ENCODE measurements at places on chromosomes 2 and 18.

GRCh38 chr18:68083131-68083530, 566.6 kb upstream of the DSEL start:
- no peak for DNase-seq

GRCh38 chr2:175837046-175837445, 165.0 kb downstream of the LNPK start:
- DNase-seq, result no peak

- no peak for DNase-seq
Measured at GRCh38 chr2:205802065-205802464, 119.8 kb downstream of the NRP2 start.

GRCh38 chr2:17800693-17801458, 15.4 kb upstream of the MSGN1 start:
- DNase-seq, result no peak

DNA sequence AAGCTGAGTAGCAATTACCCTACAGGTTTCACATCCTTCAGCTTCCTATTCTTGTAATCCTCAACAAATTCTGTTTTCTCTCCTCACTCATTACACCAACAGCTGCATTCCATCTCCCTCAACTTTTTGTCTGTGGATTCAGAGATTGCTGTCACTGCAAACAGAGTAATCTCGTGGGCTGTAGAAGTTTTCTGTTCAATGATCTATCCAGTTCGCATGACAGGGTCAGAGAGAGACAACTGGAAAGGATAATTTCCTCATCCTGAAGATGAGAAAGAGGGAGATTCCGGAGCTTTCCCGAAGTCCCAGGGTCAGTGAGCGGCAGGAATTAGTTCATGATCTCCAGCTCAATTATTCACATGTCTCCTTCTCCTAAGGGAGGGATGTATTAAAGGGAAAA, 75.7 kb downstream of the MYO5B start:
- DNase-seq, result no peak

- DNase-seq, result no peak
Measured at GRCh38 chr18:35736696-35737095, 155.2 kb downstream of the GALNT1 start.

- DNase-seq, result no peak
Measured at GRCh38 chr2:239372835-239373234, 28.0 kb downstream of the HDAC4 start.

DNA sequence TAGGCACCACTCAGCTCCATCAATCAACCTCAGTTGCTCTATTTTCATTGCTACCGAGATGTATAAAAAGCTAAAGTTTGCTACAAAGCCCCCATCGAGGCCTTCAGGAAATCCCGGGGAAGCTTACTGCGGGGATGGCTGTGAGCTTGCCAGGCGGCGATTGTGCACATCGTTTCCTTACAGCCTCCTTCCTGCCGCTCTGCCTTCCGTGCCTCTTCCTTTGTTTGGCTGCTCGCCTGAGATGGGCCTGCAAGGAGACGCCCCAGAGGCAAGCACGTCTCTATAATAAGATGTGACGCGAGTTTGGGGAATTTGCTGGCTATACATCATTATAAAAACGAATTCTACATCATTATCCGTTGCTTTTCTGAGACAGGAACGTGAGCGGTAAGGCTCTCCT, 41.6 kb downstream of the DHRS9 start:
- DNase-seq, result no peak

- no peak for DNase-seq
Measured at GRCh38 chr2:88540346-88540745, 86.9 kb downstream of the EIF2AK3 start.

DNA sequence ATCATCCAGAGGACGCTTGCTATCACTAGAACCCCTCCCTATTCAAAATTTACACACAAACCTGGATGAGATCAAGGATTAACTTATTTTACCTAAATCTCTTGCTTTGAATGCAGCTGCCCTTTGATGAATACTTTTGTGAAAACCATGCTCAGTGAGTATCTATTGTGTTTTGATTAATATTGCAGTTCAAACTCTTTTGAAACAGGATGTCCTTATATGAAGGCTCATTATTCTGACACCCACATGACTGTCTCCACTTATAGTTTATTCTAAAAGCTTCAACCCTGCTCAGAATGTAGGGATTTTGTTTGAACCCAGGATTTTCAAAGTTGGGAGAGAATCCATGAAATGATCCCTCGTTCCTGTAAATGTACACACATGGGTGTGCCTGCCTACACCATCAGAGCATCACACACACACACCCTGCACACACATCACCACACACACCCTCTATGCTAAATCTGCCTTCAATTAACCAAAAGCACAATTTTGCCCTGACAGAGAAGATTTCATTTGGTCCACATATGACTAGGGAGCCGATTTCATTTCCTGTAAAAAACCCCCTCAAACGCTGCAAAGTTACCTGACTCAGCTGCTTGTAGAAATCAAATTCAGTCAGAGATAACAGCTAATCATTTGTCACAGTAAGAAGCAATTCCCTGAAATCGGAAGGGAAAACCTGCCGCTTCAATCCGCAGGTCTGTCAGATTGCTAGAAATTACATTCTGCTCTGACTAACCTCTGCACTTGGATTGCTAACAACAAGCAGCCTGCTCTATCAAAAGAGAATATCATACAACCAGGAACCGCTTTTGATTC, 65.2 kb downstream of the ZEB2 start:
- no peak for DNase-seq

DNA sequence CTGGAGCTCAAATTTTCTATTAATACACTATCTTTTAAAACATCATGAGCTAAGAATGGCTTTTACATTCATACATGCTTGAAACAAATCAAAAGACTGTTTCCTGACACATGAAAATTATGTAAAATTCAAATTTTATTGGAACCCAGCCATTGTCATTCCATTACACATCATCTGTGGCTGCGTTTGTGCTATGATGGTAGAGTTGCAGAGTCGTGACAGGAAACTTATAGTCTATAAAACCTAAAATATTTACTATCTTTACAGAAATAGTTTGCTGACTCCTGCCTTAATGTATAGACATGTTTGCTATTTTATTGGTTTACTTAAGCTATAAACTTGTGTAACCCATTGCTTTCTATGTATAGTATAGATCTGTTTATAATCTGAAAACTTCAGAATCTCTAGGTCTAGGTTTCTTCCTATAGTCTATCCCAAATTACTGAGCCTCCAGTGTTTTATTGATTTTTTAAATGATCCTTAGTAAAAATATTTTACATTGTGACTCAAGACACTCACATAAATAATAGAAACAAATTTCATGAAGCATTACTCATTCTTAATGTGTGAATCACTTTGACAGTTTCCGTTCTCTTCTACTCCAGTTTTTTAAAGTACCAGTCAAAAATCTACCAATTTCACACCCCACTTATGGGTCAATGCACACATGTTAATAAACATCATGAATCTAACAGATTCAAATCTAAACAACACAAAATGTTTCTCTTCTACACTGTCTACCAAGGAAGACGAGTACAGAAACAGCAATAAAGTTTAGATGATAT, 26.4 kb upstream of the MRPL19 start:
- DNase-seq, result no peak

- no peak for DNase-seq
Measured at GRCh38 chr2:197388866-197389587, 45.8 kb downstream of the SF3B1 start.

GRCh38 chr2:46967990-46968647, 52.5 kb upstream of the MCFD2 start:
- DNase-seq, result no peak

DNA sequence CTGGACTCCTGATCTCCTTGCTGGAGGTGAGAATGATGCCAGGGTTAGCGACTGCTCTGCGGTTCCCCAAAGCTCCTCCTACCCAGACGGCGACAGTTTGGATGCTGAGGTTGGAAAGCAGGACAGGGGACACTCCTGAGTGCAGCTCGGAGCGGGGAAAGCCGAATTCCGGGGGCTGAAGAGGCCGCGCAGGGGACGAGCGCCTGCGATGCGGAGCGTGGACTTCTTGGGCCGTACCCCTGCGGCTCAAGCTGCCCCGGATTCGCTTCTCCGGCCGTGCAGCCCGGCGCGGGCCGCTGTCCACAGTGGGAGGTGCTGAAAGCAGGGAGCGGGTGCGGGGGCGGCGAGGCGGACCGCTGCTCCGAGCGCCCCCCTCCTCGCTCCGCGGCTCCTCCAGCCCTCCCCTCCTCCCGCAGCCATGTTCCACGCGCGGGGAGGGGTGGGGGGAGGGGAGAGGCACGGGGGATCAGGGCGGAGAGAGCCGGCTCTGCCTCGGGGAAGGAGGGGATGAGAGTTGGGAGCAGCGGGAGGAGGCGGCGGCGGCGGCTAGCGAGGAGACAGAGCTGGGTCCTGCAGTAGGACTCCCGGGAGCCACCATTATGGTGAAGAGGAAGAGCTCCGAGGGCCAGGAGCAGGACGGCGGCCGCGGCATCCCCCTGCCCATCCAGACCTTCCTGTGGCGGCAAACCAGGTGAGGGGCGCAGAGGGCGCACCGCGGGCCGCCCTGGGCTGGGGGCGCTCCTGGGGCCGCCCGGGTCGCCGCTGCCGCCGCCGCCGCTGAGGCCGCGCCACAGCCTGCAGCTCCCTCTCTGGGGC, at the start of gene UNC80:
TSS of gene UNC80 (plus strand) at position 359 of the 816 bp plus-strand sequence. CDS start at position 600, 241 bp downstream.
- peak; percentile 4 for DNase-seq

GRCh38 chr2:181891966-181892798, 652 bp downstream of the ITPRID2 start:
- DNase-seq, result peak; percentile 70

- DNase-seq, result no peak
Measured at GRCh38 chr18:34901299-34901698, 139.9 kb upstream of the MAPRE2 start.

DNA sequence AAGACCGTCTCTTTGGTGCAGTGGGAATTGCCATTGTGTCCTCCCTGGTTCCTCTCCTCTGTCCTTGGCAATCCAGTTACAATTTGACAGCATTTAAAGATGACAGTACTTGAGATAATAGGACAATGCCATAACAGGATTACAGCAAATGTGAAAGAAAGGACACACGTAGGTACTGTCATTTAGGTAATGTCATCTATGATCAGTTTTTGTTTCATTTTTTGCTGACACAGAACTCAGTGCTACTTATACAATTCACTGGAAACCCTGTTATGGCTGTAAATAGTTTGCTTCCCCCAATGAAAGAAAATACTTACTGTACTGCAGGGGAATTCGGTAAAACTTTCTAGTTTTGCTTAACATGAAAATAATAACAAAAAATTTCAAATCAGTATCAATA, 65.2 kb downstream of the BCL11A start:
- DNase-seq, result no peak

GRCh38 chr2:240998995-240999791, 775 bp downstream of the SNED1 start:
- no peak for DNase-seq

DNA sequence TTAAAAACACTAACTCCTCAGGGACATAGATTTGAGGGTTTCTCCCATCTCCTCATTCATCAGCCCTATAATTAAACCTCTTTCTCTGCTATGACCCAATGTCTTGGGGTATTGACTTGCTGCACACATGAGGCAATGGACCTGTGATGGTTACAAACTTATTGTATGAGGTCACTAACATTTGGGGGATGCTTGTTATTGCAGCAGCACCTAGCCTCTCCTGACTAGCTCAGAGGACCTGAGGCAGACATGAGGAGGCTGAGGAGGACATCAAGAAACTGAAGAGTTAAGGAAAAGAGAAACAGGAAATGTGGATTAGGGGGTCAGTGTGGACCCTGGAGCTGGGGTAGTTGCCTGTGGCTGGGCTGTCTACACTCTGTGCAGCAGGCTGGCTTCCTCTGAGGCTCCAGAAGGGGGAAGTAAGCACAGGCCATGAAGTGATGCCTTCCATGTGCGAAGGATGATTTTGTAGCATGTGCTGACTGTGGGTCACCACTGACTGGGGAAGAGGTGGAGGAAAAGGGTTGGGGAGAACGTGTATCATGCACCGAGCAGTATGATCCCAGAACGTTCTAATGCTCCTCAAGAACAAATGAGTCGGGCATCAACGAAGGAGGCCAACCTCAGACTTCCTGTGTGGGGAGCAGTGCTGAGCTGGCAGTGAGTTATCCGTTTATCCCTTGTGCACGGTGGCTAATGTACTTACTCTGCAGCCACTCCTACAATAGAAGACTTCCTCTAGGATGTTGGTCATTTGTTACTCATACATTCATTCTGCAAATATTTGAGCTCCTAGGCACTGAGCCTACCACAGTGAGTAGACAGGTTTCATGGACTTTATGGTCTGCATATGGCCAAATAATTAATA, 42.1 kb upstream of the RFX8 start:
- peak; percentile 93 for DNase-seq

- no peak for DNase-seq
Measured at GRCh38 chr2:29640360-29640759, 281.0 kb downstream of the ALK start.

DNA sequence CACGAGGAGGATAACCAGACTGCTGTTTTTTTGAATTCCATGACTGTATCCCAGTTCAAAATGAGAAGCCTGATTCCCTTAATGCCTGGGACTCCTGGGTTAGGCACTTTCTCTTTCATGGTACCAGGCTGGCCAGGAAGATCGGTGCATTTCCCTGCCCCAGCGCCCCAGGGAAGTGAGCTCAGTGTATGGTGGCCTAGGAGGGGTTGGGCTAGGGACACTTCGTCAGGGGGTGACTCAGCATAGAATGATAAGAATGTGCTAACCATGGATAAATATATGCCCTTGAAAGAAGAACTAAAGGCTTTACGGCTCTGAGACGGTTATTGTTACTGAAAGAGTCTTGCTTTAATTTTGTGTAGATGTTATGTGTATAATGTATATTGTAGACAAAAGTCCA, 27.5 kb upstream of the FAM237A start:
- no peak for DNase-seq

- no peak for DNase-seq
Measured at GRCh38 chr2:58620093-58620492, 379.0 kb upstream of the FANCL start.

DNA sequence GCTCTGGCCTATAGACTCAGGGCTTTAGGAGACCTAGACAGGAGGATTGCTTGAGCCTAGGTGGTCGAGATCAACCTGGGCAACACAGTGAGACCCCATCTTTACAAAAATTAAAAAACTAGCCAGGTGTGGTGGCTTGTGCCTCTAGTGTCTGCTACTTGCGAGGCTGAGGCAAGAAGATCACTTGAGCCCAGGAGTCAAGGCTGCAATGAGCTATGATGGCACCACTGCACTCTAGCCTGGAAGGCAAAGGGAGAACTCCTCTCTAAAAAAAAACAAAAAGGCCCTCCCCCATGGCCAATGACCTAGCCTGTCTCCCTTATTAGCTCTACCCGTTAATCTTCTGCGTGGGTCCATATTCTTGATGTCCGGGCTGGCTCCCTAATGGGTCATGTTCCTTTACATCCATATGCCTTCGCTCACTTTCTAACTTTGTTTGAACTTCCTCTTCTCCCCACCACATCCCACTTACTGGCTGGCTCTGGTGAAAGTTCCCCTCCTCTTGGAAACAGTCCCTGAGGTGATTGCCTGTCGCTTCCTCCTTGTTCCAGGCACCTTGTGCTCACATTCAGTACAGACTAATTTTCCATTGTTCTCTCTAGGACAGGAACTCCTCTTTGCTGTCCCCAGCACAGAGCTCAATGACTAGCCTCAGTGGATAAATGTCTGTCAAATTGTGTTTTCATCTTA, 103.0 kb downstream of the AFF3 start:
- DNase-seq, result no peak

DNA sequence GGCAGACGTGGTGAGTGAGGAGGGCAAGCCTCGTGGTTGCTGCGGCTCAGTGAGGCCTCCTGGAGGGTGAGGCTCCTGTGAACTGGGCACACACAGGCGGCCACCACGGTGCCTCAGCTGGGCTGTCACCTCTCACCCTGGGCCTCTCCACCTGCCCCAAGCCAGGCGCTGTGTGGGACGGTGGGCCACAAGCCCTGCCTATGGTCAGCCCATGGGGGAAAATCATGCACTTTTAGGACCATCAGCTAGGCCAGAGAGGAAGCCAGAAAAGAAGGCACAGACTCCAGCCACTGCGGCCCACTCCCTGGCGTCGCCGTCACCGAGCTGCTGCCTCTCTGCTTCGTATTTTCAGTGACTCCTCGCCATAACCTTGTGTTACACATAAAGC, 28.5 kb upstream of the HS6ST1 start:
- no peak for DNase-seq

Data from KG1 (cell line).